ENCODE measurements at places on chromosomes 11 and 22.

- no peak for DNase-seq
These were observed 85.9 kb downstream of the MICAL3 start for GRCh38 chr22:17938484-17938924.

DNA sequence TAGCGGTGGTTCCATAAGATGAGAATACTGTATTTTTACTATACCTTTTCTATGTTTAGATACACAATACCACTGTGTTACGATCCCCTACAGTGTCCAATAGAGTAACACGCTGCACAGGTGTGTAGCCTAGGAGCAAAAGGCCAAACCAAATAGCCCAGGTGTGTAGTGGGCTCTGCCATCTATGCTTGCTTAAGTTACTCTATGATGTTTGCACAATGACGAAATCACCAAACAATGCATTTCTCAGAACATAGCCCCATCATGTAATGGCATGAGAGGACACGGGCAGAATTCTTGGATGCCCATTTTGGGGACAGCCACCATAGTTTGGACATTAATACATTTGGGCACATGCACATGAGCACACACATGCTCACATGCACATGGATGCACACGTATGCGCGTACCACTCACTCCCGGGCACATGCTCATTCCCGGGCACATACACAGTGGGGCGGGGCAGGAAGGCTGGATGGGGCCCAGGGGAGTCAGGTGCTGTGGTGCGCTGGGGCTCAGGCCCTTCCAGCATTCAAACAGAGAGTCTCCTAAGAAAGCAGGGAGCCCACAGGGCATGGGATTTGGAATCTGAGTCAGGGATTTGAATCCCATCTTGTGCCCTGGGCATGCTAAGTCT lies 51.1 kb downstream of the RTN4R start:
- DNase-seq: no peak

DNA sequence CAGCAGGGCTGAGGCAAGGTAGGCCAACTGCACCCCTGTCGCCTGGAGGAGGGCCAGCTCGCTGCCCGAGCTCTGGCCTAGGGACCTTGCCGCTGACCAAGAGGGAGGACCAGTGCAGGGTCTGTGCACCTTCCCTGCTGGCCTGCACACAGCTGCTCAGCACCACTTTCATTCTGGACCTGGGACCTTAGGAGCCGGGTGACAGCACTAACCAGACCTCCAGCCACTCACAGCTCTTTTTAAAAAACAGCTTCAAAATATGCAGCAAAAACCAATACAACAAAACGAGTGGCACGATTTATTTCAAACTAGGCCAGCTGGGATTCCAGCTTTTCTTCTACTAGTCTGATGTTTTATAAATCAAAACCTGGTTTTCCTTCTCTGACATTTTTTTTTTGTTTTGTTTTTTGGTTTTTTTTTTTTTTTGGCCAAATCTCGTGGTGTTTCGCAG lies 18.0 kb downstream of the RSPH14 start:
- DNase-seq: no peak

GRCh38 chr22:47628477-47629272 lies 866.2 kb downstream of the TBC1D22A start:
- DNase-seq: no peak

DNA sequence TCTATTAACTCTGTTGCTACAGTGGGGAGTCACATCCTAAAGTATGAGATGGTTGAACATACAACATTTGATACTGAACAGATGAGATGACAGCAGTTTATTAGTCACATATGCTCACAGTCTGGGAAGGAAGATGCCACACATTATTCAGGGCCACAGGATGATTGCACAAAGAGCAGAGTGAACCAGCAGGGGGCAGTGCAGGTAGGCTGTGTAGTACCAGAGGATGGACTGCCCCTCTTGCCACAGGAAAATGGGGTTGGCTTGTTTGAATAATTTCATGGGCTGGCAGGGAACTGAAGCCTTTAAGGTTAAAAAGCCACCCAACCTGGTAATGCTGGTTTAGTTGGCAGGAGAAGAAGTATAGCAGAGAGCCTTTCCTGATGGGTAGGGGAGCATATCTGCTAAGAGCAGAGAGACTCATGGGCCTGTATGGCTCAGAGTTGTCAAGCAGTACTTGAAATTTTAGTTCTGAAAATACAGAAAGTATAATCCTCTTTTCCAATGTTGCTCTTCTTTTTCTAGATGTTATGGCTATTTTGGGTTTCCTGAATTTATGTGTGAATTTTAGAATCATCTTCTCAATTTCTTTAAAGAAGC lies 180.4 kb upstream of the B3GAT1 start:
- peak; percentile 26 for DNase-seq

- DNase-seq: no peak
These were observed 255.9 kb upstream of the POU2AF2 start for GRCh38 chr11:110989428-110990133.
